ENCODE measurements at places on chromosomes 6 and 20.

DNA sequence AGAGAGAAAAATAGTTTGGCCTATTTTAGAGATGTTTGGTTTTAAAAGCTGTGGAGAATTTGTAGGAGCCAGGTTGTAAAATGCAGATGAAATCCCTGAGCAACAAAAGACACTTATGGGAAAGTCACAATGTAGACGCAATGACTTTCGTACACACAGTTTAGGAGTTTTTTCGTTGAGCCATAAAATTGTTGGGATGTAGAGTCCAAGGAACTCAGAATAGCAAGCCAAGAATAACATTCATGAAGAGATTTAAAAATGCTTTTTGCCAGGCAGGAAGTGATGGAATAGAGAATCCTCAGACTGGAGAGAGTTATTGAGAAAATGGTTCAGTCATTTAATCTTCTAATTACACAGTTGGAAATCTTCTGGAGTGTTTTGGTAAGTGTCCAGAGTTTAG lies 11.5 kb upstream of the PROKR2 start:
- no peak for DNase-seq

DNA sequence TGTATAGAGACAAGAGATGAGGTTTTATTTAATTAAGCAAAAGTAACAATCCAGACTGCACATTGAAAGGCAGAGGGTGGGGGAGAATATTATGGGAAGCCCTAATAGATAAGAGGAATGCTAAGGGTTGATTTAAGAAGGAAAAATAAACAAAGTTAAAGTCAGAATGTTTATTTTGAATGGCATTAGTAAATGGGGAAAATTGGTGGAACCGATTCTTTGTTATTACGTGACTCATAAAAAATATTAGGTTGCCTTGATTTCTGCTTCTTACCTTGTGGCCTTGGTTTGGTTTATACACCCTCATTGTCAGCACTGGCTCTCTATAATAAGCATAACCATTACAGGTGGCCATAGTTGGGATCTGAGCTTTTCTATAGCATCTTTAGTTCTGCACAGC lies 674.8 kb upstream of the CITED2 start:
- no peak for DNase-seq

DNA sequence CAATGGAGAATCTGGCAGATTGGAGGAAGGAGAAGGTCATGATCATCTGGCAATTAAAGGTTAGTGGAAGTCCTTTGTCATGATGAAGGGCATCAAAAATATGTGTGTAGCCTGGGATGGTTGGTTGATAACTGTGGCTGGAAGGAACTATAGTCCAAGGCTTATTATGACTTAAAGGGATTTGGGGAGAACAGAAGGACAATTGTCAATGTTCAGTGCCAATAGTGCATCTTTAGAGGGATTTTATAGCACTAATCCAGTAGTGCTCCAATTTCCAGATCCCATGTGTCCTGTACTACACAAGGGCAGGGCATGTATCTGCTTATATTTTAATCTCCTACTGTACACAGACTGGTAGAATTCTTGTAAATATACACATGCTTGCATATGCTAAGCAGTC lies 5.0 kb upstream of the ZBTB24 start:
- no peak for DNase-seq

DNA sequence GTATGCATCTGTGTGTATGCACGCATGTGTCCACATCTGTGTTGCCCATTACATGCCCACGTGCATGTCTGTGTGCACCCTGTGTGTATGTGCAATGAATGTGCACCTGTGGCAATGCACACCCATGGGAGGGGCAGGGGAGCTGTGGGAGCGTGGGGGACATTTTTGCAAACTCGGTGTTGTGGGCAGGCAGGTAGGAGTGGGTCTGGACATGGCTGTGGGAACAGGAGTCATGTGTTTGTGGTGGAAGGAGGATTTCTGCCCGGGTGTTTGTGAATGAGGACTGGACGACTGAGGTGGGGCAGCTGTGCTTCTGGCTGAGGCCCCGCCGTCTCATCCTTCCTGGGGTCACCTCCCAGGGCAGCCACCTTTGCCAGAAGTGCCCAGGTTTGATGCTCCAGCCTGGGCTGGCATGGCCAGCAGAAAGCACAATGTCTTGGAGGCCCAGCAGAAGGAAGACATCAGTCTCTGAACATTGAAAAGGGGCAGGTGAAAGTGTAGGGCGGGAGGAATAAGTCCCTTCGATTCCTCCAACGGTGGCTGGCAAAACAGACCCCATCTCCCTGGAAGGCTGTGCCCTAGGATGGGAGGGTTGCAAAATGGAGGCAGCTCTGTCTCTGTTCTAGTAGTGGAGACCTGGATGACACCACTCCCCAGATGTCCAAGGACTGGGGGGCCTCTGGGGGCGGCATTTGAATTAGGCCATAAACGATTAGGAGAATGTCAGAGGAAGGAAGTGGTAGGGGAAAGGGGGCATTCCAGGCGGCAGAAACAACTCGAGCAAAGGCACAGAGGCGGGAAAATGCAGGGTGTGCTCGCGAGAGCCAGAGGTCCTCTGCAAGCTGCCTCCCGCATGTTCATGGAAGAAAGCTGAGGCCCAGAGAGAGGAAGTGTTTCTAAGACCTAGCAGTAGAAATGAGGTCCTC lies 19.1 kb upstream of the ARMC12 start:
- no peak for DNase-seq

DNA sequence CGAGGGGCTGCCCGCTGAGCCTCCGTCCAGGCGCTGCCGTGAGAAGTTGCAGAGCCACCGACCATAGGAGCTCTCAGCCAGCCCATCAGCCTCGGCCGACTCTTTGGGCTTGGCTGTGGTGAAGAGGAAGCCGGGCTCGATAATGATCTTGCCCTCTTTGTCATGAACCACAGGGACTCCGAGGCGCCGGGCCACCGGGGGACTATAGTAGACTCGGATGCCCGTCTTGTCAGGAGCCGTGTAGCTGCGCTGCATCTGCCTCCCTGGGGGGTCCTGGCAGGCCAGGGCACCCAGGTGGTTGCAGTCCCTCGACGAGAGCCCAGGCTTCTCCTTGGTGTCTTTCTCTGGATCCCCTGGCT lies 20.5 kb upstream of the DSN1 start:
- DNase-seq = no peak

- DNase-seq = no peak
These were observed 214.2 kb downstream of the CDH26 start for GRCh38 chr20:60172346-60172984.

GRCh38 chr20:31543966-31544598 lies 29.8 kb downstream of the HM13 start:
- no peak for DNase-seq

GRCh38 chr6:131288214-131288613 lies 152.9 kb downstream of the AKAP7 start:
- DNase-seq = no peak

All from stimulated activated CD4-positive, alpha-beta T cell treated with anti-CD3 and anti-CD28 coated beads, Interleukin-2, amount 100 ng/mL, for 24 hours (primary cell).